ENCODE measurements at places on chromosomes 6 and 20.

GRCh38 chr6:87789198-87789899 is 87.3 kb upstream of the AKIRIN2 start:
- H3K27ac ChIP-seq, result no peak overlapping the region
- no peaks in the 10 kb centered on the region for H3K27me3 ChIP-seq
- no peaks in the 10 kb centered on the region for H3K36me3 ChIP-seq

DNA sequence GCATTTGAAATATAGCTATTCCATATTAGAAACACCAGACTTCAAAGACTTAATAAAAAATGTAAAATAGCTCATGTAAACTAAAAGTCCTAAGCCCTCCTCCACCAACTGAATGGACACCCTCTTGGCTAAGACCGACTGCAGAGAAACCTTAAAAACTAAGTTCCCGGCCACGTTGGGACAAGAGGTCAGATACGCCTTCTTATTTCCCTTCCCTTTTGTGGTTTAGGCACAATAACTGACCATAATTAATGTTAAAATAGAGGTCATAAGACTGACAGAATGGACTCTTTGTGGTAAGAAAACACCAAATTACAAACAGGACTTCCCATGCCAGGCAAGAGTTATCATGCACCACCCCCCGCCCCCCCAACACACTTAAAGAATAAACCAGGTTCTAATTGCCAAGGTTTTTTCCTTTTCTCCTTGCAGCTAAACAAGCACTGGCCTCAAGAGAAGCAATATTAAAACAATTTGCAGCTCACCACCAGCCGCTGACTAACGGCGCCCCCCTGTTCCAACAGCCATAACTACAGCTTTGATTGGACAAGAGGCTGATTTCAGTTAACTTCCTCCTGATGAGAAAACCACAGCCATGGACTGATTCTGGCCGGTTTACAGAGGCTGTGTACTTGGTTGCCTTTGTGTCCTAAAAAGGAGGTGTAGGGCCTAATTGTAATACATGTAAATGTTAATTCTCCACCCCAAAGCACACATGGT is 10.7 kb upstream of the LAMP5 start:
- H3K36me3 ChIP-seq, result no peaks in the 10 kb centered on the region
- H3K4me3 ChIP-seq, result no peak overlapping the region
- no peaks in the 10 kb centered on the region for H3K4me1 ChIP-seq
- no peak for DNase-seq
- no peak overlapping the region for H3K27ac ChIP-seq

DNA sequence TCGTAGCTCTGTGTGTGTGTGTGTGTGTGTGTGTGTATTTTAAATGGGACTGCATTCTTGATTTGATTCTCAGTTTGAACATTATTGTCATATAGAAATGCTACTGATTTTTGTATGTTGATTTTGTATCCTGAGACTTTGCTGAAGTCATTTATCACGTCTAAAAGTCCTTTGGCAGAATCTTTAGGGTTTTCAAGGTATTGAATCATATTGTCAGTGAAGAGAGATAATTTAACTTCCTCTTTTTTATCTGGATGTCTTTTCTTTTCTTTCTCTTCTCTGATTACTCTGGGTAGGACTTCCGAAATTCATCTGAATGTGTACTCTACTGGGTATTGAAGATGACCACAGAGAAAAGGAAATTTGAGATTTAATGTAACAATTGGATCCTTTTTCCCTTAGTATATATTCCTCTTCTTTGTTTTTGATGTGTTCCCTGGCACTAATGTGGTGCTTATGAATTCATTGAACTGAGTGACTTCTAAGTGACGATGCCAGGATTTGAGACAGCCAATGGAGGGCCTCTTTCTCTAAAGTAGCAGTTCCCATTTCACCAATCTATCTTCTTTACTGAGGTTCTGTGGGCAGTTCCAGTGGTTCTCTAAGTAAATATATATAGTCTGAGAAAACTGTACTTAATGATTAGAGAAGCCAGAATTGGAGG is 47.6 kb downstream of the TNFAIP3 start:
- no peak overlapping the region for H3K27ac ChIP-seq
- H3K4me3 ChIP-seq, result no peak overlapping the region
- no peaks in the 10 kb centered on the region for H3K4me1 ChIP-seq
- no peaks in the 10 kb centered on the region for H3K27me3 ChIP-seq
- no peaks in the 10 kb centered on the region for H3K36me3 ChIP-seq
- DNase-seq, result no peak

GRCh38 chr6:85137865-85138264 is 312.0 kb upstream of the NT5E start:
- H3K4me3 ChIP-seq, result no peak overlapping the region
- H3K4me1 ChIP-seq, result no peaks in the 10 kb centered on the region
- no peaks in the 10 kb centered on the region for H3K27me3 ChIP-seq
- no peak overlapping the region for H3K27ac ChIP-seq
- no peak for DNase-seq
- no peaks in the 10 kb centered on the region for H3K36me3 ChIP-seq

DNA sequence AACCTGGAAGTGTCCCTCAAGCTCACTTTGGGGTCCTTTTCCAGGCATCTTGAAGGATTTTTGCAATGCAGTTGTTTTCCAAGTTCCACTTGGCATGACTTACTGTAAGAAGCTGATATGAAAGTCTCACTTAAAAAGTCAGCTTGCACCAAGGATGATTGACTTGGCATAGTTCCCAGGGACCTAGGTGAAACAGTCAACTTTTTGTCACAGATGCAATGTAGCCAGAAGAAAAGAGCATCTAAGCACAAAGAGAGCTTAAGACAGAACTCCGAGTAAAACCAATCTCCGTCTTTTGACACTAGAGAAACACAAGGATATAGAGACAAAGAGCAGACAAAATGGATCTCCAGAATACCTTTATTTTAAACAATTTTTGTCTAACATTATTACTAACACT is 2.6 kb upstream of the ZSCAN12 start:
- no peaks in the 10 kb centered on the region for H3K36me3 ChIP-seq
- H3K27me3 ChIP-seq, result no peaks in the 10 kb centered on the region
- no peak overlapping the region for H3K4me3 ChIP-seq
- DNase-seq, result no peak

GRCh38 chr6:105167914-105168313 is 11.9 kb downstream of the POPDC3 start:
- H3K27ac ChIP-seq, result no peak overlapping the region
- H3K36me3 ChIP-seq, result no peaks in the 10 kb centered on the region
- no peak for DNase-seq
- no peaks in the 10 kb centered on the region for H3K4me1 ChIP-seq
- H3K4me3 ChIP-seq, result no peak overlapping the region

GRCh38 chr6:57177545-57178265 is 5.6 kb downstream of the BAG2 start:
- peaks cover 5% of the 10 kb centered on the region for H3K4me1 ChIP-seq
- DNase-seq, result no peak
- H3K27ac ChIP-seq, result no peak overlapping the region
- H3K36me3 ChIP-seq, result peaks cover 4% of the 10 kb centered on the region
- no peak overlapping the region for H3K4me3 ChIP-seq

- no peak overlapping the region for H3K4me3 ChIP-seq
- no peak overlapping the region for H3K27ac ChIP-seq
- H3K36me3 ChIP-seq, result no peaks in the 10 kb centered on the region
- H3K27me3 ChIP-seq, result no peaks in the 10 kb centered on the region
- no peaks in the 10 kb centered on the region for H3K4me1 ChIP-seq
- no peak for DNase-seq
Observed at GRCh38 chr20:57277398-57278105, 11.1 kb upstream of the BMP7 start.

DNA sequence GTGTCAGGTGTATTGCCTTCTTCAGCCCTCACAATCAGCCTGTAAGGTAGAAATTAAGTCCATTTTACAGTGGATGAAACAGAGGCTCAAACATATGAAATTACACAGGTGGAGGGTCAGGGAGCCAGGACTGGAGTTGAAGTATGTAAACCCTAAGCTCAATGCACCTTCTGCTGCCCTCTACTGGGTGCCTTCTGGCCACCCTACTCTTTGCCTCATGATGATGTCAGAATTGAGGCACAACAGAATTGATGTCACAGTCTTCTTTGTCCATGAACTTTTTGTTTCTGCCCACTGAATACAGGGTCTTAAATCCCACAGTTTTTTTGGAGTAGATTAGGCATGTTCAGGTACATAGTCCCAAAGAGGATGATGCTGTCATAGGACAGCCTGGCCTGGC is 400.8 kb upstream of the CHD6 start:
- H3K4me3 ChIP-seq, result no peak overlapping the region
- H3K27ac ChIP-seq, result no peak overlapping the region
- no peaks in the 10 kb centered on the region for H3K4me1 ChIP-seq
- no peaks in the 10 kb centered on the region for H3K36me3 ChIP-seq
- no peaks in the 10 kb centered on the region for H3K27me3 ChIP-seq

- no peak for DNase-seq
- H3K4me1 ChIP-seq, result no peaks in the 10 kb centered on the region
- no peaks in the 10 kb centered on the region for H3K36me3 ChIP-seq
- no peak overlapping the region for H3K4me3 ChIP-seq
- no peaks in the 10 kb centered on the region for H3K27me3 ChIP-seq
Observed at GRCh38 chr6:106254636-106255035, 70.9 kb downstream of the ATG5 start.

DNA sequence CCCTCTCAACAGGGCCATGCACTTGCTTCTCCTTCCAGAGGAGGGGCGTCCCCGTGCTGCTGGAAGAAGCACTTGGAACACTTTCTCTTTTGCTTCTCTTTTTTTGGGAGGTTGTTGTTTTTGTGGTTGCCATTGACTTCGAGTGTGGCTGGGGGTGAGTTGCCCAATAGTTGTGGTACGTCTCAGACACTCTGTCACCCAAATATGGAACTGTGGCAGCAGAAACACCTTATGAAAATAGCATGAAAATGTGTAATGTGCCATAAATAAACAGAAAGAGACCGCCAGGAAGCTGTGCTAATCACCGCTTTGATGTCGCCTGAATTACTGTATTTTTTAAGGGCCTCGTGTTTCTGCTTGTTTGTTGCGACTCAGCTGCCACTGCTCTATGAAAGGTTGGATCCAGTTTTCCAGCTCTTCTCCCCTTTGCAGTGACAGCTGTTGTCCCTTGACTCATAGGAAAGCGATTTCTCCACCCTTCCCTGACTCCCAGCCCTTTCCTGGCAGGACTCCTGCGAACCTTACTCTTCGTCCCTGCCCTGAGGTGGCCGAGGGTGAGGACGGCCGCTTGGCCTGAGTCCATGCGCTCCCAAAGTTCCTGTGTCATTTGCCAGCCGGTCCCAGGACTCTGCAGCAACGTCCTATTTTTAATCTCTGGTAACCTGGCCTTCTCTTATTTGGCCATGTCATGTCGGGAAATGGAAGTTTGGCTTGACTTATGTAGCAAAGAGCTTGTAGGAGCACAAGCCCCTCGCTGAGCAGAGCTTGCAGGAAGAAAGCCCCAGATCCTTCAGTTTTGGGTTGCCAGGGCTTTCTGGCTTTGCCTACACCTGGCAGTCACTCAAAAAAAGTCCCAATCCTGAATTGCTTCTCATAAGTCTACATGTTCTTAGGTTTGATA is 694.6 kb downstream of the QKI start:
- H3K4me1 ChIP-seq, result no peaks in the 10 kb centered on the region
- H3K27me3 ChIP-seq, result no peaks in the 10 kb centered on the region
- DNase-seq, result no peak
- no peaks in the 10 kb centered on the region for H3K36me3 ChIP-seq
- H3K4me3 ChIP-seq, result no peak overlapping the region

DNA sequence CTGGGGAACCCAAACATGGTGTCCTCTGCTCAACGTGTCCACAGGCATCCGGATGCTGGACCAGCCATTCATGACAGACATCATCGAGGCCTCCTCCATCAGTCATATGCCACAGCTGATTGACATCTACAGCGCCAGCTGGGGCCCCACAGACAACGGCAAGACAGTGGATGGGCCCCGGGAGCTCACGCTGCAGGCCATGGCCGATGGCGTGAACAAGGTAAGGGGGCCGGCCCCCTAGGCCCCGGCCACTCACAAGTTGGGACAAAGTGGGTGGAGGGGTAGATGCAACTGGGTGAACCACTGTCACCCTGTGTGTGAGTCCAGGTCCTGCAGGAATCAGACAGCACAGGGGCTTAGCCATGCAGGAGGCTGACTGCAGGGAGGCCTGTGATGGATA is 94.5 kb downstream of the BFSP1 start:
- no peak for DNase-seq
- no peaks in the 10 kb centered on the region for H3K27me3 ChIP-seq
- no peak overlapping the region for H3K27ac ChIP-seq
- H3K4me1 ChIP-seq, result no peaks in the 10 kb centered on the region
- no peak overlapping the region for H3K4me3 ChIP-seq

- no peaks in the 10 kb centered on the region for H3K36me3 ChIP-seq
- no peaks in the 10 kb centered on the region for H3K27me3 ChIP-seq
- no peak for DNase-seq
- no peak overlapping the region for H3K4me3 ChIP-seq
- H3K4me1 ChIP-seq, result peaks cover 9% of the 10 kb centered on the region
Observed at GRCh38 chr6:3376893-3377535, 79.8 kb downstream of the SLC22A23 start.

- H3K27me3 ChIP-seq, result no peaks in the 10 kb centered on the region
- no peaks in the 10 kb centered on the region for H3K4me1 ChIP-seq
- H3K27ac ChIP-seq, result no peak overlapping the region
- no peak overlapping the region for H3K4me3 ChIP-seq
Observed at GRCh38 chr20:50004229-50004628, 21.4 kb downstream of the SNAI1 start.

- H3K4me3 ChIP-seq, result peak within 1 kb of the TSS; percentile 73
- DNase-seq, result peak; percentile 60
- H3K36me3 ChIP-seq, result no peaks in the 10 kb centered on the region
- peaks cover 11% of the 10 kb centered on the region for H3K4me1 ChIP-seq
Observed at GRCh38 chr20:3071610-3072529, at the start of gene OXT. Gene OXT (plus strand): TSS chr20:3071620. CDS start chr20:3071656, 36 bp downstream.

DNA sequence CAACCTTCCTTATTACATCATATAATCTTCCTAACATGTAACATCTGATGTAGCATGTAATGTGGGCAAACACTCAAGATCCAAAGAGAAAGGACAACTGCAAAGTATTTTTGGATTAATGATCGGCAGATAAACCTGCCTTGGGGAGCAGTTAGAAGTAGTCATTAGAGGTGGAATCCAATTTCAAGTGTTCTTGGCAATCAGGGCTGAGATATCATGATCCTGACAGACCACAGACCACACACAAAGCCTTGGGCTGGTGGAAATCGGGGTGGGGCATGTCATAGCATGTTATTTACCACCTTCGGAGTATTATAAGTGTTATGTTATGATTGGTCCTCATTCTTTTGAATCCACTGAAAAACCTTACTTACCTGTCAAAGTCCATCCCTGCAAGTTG is 16.3 kb downstream of the NCOA5 start:
- no peak overlapping the region for H3K4me3 ChIP-seq
- H3K27ac ChIP-seq, result no peak overlapping the region
- peaks cover 54% of the 10 kb centered on the region for H3K36me3 ChIP-seq
- H3K4me1 ChIP-seq, result no peaks in the 10 kb centered on the region
- no peaks in the 10 kb centered on the region for H3K27me3 ChIP-seq
- DNase-seq, result no peak

Measured in effector memory CD4-positive, alpha-beta T cell (primary cell).